Natural killer cell (primary cell): ENCODE measurements at places on chromosomes 11 and 22. TPM values are rescaled to one million over a fixed set of nuclear protein-coding genes. Genes with fewer than 3 reads are reported as not detected.

DNA sequence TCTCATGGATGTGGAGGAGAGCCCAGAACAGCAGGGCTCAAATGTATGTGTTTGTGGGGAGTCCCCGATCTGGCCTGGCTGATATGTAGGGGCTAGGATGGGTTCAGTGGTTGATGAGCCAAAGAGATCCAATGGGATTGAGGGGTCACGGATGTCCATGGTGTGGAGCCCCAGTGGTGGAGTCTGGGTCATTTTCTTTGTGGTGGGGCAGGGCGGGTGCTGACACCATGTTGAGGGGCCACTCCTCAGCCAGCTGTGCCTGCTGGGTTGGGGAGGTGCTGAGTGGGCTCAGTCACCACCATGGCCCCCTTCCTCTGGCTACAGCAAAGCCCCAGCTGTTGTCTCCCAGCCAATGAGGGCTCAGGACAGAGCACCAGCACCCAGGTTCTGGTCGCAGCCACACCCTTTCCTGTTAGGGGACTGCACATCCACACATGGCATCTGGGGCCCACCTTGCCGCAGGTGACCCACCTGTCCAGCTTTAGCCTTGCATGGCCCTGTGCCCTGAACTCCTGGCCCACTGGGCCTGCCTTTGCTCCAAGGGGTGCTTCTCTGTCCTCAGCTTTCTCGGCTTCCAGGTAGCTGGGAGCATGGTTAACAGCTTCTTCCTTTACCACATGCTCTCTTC, 3.2 kb upstream of the GNAZ start:
- H3K36me3 ChIP-seq: no peaks in the 10 kb centered on the region
- H3K4me3 ChIP-seq: no peak overlapping the region
- peak; percentile 11 for DNase-seq
- H3K27ac ChIP-seq: no peak overlapping the region
- H3K4me1 ChIP-seq: peaks cover 16% of the 10 kb centered on the region
- peaks cover 7% of the 10 kb centered on the region for H3K27me3 ChIP-seq

- no peak overlapping the region for H3K27ac ChIP-seq
- H3K36me3 ChIP-seq: no peaks in the 10 kb centered on the region
- no peak for DNase-seq
- no peaks in the 10 kb centered on the region for H3K27me3 ChIP-seq
- H3K4me1 ChIP-seq: no peaks in the 10 kb centered on the region
Measured at GRCh38 chr11:8760896-8761295, 78.3 kb downstream of the RPL27A start.

DNA sequence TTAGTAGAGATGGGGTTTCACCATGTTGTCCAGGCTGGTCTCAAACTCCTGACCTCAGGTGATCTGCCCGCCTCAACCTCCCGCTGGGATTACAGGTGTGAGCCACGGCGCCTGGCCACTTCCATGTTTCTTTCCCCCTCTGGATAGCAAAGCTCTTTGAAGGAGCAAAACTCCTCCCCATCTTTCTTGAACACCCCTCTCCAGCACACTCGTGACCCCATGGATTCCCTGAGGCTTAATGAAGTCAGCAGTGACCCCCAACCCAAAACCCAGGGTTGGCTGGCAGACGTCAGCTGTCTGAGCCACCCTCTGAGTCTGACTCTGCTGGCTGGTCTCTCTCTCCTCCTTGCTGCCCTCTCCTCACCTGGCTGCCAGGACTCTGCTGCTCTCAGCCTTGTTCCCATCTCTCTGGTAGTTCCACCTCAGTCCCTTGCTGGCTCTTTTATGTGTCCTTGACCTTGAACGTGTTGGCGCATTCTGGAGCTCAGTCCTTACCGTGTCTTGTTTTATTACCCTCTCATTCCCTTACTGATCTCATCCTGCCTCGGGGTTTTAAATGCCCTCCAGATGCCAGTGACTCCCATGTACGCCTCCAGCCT, 44.5 kb downstream of the PARVG start:
- no peaks in the 10 kb centered on the region for H3K27me3 ChIP-seq
- no peak overlapping the region for H3K27ac ChIP-seq
- no peak for DNase-seq
- no peaks in the 10 kb centered on the region for H3K4me1 ChIP-seq

- no peak for DNase-seq
- H3K27me3 ChIP-seq: no peaks in the 10 kb centered on the region
- no peaks in the 10 kb centered on the region for H3K36me3 ChIP-seq
- H3K4me1 ChIP-seq: no peaks in the 10 kb centered on the region
- H3K4me3 ChIP-seq: no peak overlapping the region
- H3K27ac ChIP-seq: no peak overlapping the region
Measured at GRCh38 chr11:34268906-34269430, 88.8 kb downstream of the ABTB2 start.

DNA sequence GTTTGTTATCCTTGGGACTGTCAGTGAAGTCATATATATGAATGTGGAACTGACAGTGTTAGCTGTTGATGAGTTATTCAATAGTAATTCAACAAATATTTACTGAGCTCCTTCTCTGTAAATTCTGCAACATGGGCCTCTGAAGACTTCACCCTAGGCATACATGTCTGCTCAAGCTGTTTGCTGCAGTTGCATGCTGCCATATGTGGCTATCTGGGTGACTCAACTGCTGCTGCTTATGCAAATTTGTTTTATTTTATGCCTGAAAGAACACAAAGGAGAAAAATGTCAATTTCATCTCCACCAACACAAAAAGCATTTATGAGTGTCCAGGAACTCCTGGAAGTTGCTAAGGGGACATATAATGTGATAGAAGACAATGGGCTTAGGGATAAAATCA, 417.6 kb downstream of the AASDHPPT start:
- no peaks in the 10 kb centered on the region for H3K4me1 ChIP-seq
- no peak for DNase-seq
- no peaks in the 10 kb centered on the region for H3K36me3 ChIP-seq
- no peak overlapping the region for H3K27ac ChIP-seq
- H3K4me3 ChIP-seq: no peak overlapping the region

DNA sequence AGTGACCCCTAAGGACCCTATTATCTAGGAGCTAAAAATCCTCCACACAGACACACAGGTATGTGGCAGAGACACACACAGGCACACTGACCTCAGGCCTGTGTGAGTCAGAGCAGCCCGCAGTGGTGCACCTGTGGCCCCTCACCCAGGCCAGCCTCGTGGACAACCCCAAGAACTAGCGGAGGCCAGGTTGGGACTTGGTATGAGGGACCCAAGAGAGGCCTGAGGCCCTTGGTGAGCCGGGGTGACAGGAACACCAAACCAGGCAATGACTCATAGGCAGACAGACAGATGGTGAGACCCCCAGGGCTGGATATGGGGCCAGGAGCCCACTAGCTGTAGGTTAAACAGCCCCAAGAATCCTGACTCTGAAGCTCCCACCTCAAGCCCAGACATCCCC, 6.0 kb downstream of the CASTOR1 start:
- H3K4me3 ChIP-seq: no peak overlapping the region
- H3K4me1 ChIP-seq: peaks cover 45% of the 10 kb centered on the region
- H3K36me3 ChIP-seq: no peaks in the 10 kb centered on the region
- no peak for DNase-seq
- no peak overlapping the region for H3K27ac ChIP-seq
- H3K27me3 ChIP-seq: no peaks in the 10 kb centered on the region

DNA sequence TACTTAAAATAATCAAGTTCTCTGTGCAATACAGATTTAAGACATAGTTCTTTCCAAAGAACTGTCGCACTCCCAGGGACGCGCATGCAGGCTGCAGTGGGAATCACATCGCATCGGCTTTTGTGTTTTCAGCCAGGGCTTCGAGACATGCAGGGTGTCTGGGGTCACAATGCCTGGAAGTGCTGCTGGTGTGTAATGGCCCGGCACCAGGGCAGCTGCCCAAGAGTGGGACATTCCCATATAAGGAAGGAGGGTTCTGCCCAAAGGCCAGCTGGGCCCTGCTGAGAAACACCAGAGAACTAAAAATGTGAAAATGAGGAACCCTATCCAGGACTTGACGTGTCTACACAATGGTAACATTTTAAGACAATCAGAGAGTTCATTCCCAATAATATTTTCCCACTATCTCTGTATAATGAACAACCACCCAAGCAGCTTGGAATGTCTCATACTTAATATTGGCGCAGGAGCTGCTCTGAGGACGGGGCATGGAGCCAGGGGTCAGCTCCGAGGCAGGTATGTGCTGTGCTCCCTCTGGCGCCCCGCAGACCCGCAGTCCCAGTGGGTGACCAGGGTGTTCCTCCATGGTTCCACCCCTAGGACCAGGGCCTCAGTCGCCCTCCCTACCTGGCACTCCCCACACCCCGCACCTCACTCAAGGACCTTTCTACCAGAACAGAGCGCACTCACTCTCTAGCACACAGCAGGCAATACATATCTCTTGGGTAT, 11.3 kb downstream of the MCAT start:
- H3K4me1 ChIP-seq: peaks cover 20% of the 10 kb centered on the region
- no peak for DNase-seq
- H3K36me3 ChIP-seq: peaks cover 15% of the 10 kb centered on the region
- peaks cover 2% of the 10 kb centered on the region for H3K27me3 ChIP-seq
- H3K4me3 ChIP-seq: no peak overlapping the region
- no peak overlapping the region for H3K27ac ChIP-seq

DNA sequence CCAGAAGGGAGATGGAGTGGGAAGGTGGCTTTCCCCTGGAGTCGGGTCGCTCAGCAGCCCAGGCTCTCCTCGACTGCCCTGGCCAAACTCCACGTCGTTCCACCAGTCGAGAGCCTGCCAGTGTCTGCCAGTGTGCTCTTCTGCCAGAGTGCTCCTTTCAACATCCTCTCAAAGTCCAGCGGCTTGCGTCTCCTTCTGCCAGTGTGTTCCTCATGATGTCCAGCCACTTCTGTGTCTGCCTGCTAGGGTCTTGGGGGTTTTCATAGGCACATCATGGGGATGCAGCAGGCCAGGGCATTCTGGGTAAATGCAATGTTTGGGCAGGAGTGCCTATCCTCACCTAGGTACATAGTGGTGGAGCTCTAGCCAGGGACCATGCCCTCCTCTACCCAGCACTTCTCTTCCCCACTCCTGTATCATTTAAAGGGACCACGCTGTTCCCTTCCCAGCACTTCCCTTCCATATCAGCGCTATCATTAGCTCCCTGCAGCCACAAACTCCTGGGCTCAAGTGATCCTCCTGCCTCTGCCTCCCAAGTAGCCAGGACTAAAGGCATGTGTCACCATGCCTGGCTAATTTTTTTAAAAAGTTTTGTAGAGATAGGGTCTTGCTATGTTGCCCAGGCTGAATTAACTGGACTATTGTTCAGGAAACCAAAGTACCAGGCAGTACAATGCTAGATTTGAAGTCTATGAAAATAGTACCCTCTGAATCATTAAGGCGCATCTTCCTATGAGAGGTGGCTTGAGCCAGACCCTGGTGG, 62.9 kb upstream of the CLDN5 start:
- no peak overlapping the region for H3K27ac ChIP-seq
- H3K36me3 ChIP-seq: no peaks in the 10 kb centered on the region
- no peak overlapping the region for H3K4me3 ChIP-seq

- no peaks in the 10 kb centered on the region for H3K36me3 ChIP-seq
- no peak for DNase-seq
- no peak overlapping the region for H3K27ac ChIP-seq
- H3K4me3 ChIP-seq: peak overlapping the region; percentile 31
- H3K27me3 ChIP-seq: peaks cover 35% of the 10 kb centered on the region
Measured at GRCh38 chr11:33867996-33868646, 23.8 kb downstream of the LMO2 start.

DNA sequence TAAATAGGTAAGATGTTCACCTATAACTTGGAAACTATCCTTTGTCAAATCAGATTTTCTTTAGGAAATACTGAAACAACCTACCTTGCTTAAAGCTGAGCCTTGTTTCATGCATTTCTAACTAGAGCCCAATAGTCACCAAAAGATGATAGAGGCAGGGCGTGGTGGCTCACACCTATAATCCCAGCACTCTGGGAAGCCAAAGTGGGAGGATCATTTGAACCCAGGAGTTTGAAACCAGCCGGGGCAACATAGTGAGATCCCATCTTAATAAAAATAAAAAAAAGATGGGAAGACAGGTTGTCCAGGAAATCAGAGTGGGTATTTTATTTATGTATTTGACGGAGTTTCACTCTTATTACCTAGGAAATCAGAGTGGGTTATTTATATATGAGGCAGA, 38.3 kb downstream of the DDX6 start:
- no peaks in the 10 kb centered on the region for H3K27me3 ChIP-seq
- DNase-seq: no peak
- no peak overlapping the region for H3K27ac ChIP-seq
- H3K4me3 ChIP-seq: no peak overlapping the region

- H3K4me3 ChIP-seq: no peak overlapping the region
- H3K27me3 ChIP-seq: no peaks in the 10 kb centered on the region
- no peak overlapping the region for H3K27ac ChIP-seq
- no peak for DNase-seq
- H3K4me1 ChIP-seq: no peaks in the 10 kb centered on the region
Measured at GRCh38 chr11:93476796-93477195, 66.4 kb downstream of the SMCO4 start.

DNA sequence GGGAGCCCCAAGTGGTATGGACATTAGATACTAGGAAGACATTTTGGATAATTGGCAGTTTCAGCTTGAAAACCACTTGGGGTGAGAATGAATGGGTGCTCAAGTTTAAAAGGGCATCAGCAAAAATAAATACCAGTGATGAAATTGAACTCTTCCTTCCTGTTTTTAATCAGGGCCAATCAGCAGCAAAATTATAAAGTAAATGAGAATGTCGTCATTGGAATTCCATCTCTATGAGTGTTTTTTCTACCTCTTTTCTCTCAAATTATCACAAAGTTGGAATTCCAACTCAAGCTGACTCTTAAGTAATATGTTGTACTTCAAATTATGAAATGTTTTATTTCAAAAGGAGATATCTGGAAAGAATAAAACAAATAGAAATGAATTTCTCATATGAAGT, 730.6 kb downstream of the METTL15 start:
- no peak overlapping the region for H3K27ac ChIP-seq
- DNase-seq: no peak
- H3K27me3 ChIP-seq: no peaks in the 10 kb centered on the region
- no peaks in the 10 kb centered on the region for H3K36me3 ChIP-seq

Gene SHANK3
- total RNA-seq: not detected

Gene KRTAP5-11
- total RNA-seq: not detected

Gene CNIH2
- 8.8 TPM for total RNA-seq

Gene OR52D1
- total RNA-seq: not detected

Gene ANGPTL5
- total RNA-seq: not detected

Gene OR51I1
- not detected for total RNA-seq

Gene RIC3
- 3.5 TPM for total RNA-seq

Gene MPPED1
- not detected for total RNA-seq
